Regular cardiac myocyte (primary cell): ENCODE measurements at places on chromosomes 7 and 10. TPM values are rescaled to one million over a fixed set of nuclear protein-coding genes. Genes with fewer than 3 reads are reported as not detected.

WIPF3 gene
- not detected in 2 replicates for total RNA-seq

VWA2 gene
- under 0.01 TPM in 2 replicates for total RNA-seq

PHYHIPL gene
- not detected in 2 replicates for total RNA-seq

PDZD7 gene
- 1.3 and 3.1 TPM in 2 replicates for total RNA-seq

CH25H gene
- 1.4 and 2.9 TPM in 2 replicates for total RNA-seq

C10orf67 gene
- 0.19 TPM in 1 of 2 replicates, not detected in the other for total RNA-seq

ADAMTS14 gene
- 1.9 and 4.2 TPM in 2 replicates for total RNA-seq
